Retinal pigment epithelial cell (primary cell): ENCODE measurements at places on chromosomes 7 and 10.

- DNase-seq = no peak
Measured at GRCh38 chr7:128311013-128311412, 32.7 kb downstream of the RBM28 start.

DNA sequence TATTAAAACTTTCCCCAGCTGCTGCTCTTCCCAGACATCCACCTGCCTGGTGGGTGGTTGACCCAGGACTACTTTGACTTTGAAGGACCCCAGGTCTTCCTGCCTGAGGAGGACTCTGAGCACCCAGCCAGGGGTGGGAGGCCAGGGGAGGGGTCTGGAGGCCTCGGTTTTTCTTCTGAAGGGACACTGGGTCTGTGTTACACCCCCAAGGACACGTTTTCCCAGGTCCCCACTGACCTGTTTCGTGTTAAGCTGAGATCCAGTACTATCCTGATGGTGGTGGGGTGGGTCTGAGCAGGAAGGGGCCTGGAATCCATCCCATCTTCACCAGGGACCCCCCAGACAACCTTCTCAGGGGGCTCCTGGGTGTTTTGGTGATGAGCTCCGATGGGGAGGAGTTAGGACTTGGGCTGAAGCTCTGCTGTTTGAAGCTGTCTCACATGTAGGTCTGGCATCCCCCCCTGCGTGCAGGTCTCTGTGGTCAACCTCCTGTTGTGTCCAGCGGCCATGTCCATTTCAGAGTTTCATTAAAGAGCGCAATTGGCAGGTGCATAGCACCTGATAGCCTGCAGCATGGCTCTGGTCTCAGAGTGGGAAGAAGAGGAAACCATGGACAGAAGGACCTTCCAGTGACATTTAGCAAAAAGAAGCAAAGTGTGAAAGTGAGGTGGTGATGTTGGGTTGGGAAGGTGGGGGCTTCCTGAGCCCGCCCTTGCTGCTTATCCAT lies 3.5 kb downstream of the JAKMIP3 start:
- DNase-seq = no peak

- DNase-seq = peak; percentile 24
Measured at GRCh38 chr10:16597656-16598055, 76.0 kb upstream of the C1QL3 start.

DNA sequence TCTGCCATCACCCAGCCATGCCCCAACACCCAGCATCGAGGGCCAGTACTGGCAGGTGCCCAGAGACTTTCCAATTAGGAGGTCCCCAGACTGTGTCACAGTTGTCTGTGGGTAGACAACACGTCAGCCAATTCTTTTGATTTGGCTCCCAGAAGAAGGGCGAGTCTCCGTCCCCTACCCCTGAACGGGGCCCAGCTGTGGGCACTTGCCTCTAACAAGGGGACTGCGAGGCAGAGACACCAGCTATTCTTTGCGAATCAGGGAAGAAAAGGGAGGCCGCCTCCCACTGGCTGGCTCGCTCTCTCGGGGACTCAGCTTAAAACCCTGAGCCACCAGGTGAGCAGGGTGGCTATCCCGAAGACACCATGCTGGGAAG lies 167.3 kb downstream of the USP6NL start:
- DNase-seq = no peak

GRCh38 chr7:157370742-157371141 lies 33.9 kb downstream of the DNAJB6 start:
- no peak for DNase-seq

GRCh38 chr7:15580604-15581351 lies 19.0 kb upstream of the AGMO start:
- DNase-seq = no peak

GRCh38 chr10:122379041-122379440 lies 4.5 kb downstream of the PLEKHA1 start:
- no peak for DNase-seq

- DNase-seq = no peak
Measured at GRCh38 chr7:359766-360361, 69.9 kb downstream of the FOXL3 start.

GRCh38 chr10:51620131-51620530 lies 79.3 kb downstream of the CSTF2T start:
- DNase-seq = no peak

DNA sequence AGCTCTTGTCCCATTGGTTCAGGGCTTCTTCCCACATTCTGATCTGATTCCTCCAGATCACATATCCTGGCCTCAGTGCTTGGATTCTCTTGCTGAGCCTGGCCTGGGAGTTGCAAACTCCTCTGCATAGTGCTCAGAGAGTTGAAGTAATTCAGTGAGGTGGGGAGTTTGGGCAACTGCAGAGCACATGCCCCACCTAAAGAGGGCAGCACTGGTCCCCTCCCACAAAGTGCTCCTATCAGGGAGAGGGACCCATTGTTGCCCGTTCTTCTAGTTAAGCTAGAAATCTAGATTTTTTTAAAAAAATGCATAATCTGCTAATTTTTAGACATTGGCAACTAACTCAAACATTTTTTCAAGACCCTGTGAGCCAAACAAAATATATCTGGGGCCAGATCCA lies 45.1 kb downstream of the CHN2 start:
- DNase-seq = no peak

GRCh38 chr7:120052884-120053382 lies 220.0 kb upstream of the KCND2 start:
- no peak for DNase-seq

- DNase-seq = no peak
Measured at GRCh38 chr7:75916259-75916658, 1.3 kb downstream of the POR start.

DNA sequence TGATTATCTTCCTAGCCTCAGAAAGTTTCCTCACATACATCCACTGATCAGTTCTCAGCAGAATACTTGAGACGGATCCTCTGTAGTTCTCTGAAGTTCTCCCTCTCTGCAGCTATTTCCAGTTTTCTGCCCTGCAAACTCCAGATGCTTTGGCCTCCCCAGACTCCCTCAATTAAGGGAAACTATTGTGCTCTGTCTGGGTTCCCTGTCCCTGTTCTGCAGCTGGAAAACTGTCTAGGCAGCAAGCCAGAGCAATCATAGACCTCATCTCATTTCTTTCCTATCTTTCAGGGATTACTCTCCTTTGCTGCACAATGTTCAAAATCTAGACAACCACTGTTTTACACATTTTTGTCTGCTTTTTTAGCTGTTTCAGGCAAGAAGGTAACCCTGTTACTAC lies 9.2 kb downstream of the MICU1 start:
- no peak for DNase-seq

GRCh38 chr7:447523-447922 lies 72.1 kb downstream of the PDGFA start:
- no peak for DNase-seq
